ENCODE measurements at places on chromosomes 1 and 21. TPM values are rescaled to one million over a fixed set of nuclear protein-coding genes. Genes with fewer than 3 reads are reported as not detected.

The PTAFR gene
- total RNA-seq = 0.85 TPM

The FOXD2 gene
- total RNA-seq = not detected

The COL6A2 gene
- total RNA-seq = 114 TPM

The TMEM82 gene
- total RNA-seq = not detected

The MCOLN3 gene
- total RNA-seq = 0.61 TPM

The SLC9C2 gene
- not detected for total RNA-seq

The S100A14 gene
- not detected for total RNA-seq

The FOXD3 gene
- 0.61 TPM for total RNA-seq

The CITED4 gene
- total RNA-seq = 28.2 TPM

The SHE gene
- 5.0 TPM for total RNA-seq

DNA sequence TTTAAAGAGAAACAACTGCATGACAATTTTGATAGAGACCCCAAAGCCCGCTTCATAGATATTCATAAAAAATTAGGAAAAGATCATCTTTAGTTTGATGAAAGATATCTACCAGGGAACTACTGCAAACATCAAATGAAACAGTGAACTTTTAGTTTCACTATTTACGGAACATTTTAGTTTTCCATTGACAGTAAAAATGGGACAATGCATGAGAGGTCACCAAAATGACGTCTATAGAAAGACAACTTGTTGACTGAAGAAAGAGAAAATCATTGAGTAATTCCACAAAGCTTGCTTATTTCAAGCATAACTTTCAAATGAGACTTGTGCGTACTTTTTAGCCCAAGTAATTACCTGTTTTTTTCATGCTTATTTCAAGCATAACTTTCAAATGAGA, 411.4 kb downstream of the HLX start:
- H3K36me3 ChIP-seq = no peaks in the 10 kb centered on the region
- no peaks in the 10 kb centered on the region for H3K27me3 ChIP-seq

GRCh38 chr1:47722101-47722500, 275.1 kb downstream of the TRABD2B start:
- H3K27me3 ChIP-seq = peaks cover 27% of the 10 kb centered on the region
- H3K27ac ChIP-seq = no peak overlapping the region
- no peaks in the 10 kb centered on the region for H3K36me3 ChIP-seq
- no peak overlapping the region for H3K4me3 ChIP-seq
- DNase-seq = no peak

GRCh38 chr21:35465741-35466140, 416.6 kb upstream of the RUNX1 start:
- no peaks in the 10 kb centered on the region for H3K4me1 ChIP-seq
- H3K27ac ChIP-seq = no peak overlapping the region
- H3K27me3 ChIP-seq = no peaks in the 10 kb centered on the region
- no peaks in the 10 kb centered on the region for H3K36me3 ChIP-seq
- no peak for DNase-seq

DNA sequence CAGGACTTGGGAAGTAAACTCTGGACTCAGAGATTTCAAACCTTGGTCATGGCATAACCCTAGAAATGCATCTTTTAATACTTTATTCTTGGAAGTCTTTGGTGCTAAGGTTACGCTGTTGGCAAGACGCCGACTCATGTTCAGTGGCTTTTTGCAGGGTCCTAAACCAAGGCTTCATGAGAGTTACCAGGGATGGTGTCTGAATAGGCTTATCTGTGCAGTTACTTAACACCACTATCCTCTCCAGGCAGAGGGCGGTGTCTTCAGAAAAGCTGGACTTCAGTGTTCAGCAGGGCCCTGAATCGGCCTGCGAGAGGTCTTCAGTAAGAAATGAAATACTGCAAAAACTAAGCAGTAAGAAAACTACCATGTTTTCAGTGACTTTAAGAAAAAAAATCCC, 58.3 kb downstream of the SIM2 start:
- H3K4me3 ChIP-seq = no peak overlapping the region
- no peaks in the 10 kb centered on the region for H3K4me1 ChIP-seq
- no peaks in the 10 kb centered on the region for H3K27me3 ChIP-seq

DNA sequence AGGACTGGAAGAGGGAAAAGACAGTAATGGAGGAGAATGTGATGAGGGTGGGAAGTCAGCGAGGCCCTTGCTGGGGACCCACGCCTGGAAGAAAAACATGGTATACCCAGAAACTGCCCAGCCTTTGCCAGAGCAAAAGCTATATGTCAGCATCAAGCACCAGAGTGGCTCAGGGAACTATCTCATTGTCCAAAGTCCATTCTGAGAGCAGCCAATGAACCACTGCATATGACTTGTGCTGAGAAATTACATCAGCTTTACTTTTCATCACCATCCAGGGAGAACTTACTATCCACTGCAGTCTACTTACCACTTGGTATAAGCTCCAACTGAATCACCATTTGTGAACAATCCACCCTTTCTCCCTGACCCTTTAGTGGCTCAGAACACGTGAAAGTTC, 148.1 kb downstream of the TTLL7 start:
- H3K4me1 ChIP-seq = no peaks in the 10 kb centered on the region
- no peaks in the 10 kb centered on the region for H3K27me3 ChIP-seq
- no peak overlapping the region for H3K27ac ChIP-seq
- no peak overlapping the region for H3K4me3 ChIP-seq
- DNase-seq = no peak

- peaks cover 6% of the 10 kb centered on the region for H3K4me1 ChIP-seq
- H3K27me3 ChIP-seq = no peaks in the 10 kb centered on the region
- no peak overlapping the region for H3K4me3 ChIP-seq
- DNase-seq = no peak
- H3K36me3 ChIP-seq = no peaks in the 10 kb centered on the region
These were observed 54.4 kb downstream of the SLC9A1 start for GRCh38 chr1:27100335-27101053.

- no peak for DNase-seq
- no peak overlapping the region for H3K4me3 ChIP-seq
- no peaks in the 10 kb centered on the region for H3K4me1 ChIP-seq
- H3K36me3 ChIP-seq = no peaks in the 10 kb centered on the region
- H3K27me3 ChIP-seq = no peaks in the 10 kb centered on the region
These were observed 121.2 kb upstream of the PTGFR start for GRCh38 chr1:78369546-78369945.

DNA sequence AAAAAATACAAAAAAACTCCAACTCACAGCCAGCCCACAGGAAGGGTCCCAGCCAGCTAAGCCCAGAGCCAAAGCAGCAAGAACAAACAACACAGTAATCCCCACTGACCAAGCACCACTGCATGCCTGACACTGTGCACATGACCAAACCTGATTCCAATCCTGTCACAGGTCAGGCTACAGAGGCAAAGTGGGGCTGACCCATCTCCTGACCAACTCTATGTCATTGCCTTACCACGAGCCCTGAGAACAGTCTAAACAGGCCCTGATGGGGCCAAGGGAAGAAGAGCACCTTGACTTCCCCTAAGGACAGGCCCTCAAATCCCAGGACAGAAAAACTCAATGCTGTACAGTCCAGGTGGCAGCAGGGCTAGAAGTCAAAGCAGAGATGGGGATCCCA, 2.4 kb downstream of the LSS start:
- peaks cover 46% of the 10 kb centered on the region for H3K4me1 ChIP-seq
- peak overlapping the region; percentile 95 for H3K27ac ChIP-seq
- DNase-seq = peak; percentile 44
- peak overlapping the region; percentile 15 for H3K4me3 ChIP-seq

GRCh38 chr1:41851589-41851988, 67.1 kb downstream of the HIVEP3 start:
- peaks cover 7% of the 10 kb centered on the region for H3K4me1 ChIP-seq
- H3K36me3 ChIP-seq = no peaks in the 10 kb centered on the region
- H3K4me3 ChIP-seq = no peak overlapping the region

- DNase-seq = no peak
- H3K4me3 ChIP-seq = no peak overlapping the region
- no peaks in the 10 kb centered on the region for H3K4me1 ChIP-seq
- H3K27ac ChIP-seq = no peak overlapping the region
- no peaks in the 10 kb centered on the region for H3K27me3 ChIP-seq
These were observed 154.4 kb downstream of the OMA1 start for GRCh38 chr1:58392083-58392482.

- no peaks in the 10 kb centered on the region for H3K36me3 ChIP-seq
- DNase-seq = no peak
- no peaks in the 10 kb centered on the region for H3K4me1 ChIP-seq
- no peak overlapping the region for H3K27ac ChIP-seq
- H3K27me3 ChIP-seq = no peaks in the 10 kb centered on the region
These were observed 145.3 kb downstream of the NTNG1 start for GRCh38 chr1:107286125-107286524.

- no peaks in the 10 kb centered on the region for H3K36me3 ChIP-seq
- no peak for DNase-seq
- no peaks in the 10 kb centered on the region for H3K4me1 ChIP-seq
- no peak overlapping the region for H3K4me3 ChIP-seq
- peaks cover 3% of the 10 kb centered on the region for H3K27me3 ChIP-seq
- H3K27ac ChIP-seq = no peak overlapping the region
These were observed 18.6 kb downstream of the KRTAP10-1 start for GRCh38 chr21:44521301-44521927.

GRCh38 chr1:206032380-206033140, 8.9 kb upstream of the CTSE start:
- H3K4me3 ChIP-seq = no peak overlapping the region
- no peaks in the 10 kb centered on the region for H3K36me3 ChIP-seq
- no peak overlapping the region for H3K27ac ChIP-seq
- H3K4me1 ChIP-seq = no peaks in the 10 kb centered on the region

GRCh38 chr1:66532798-66533783, 862 bp upstream of the SGIP1 start:
- DNase-seq = peak; percentile 11
- H3K4me3 ChIP-seq = peak overlapping the region; percentile 49
- H3K27me3 ChIP-seq = peaks cover 10% of the 10 kb centered on the region
- peak overlapping the region; percentile 64 for H3K27ac ChIP-seq
- H3K36me3 ChIP-seq = no peaks in the 10 kb centered on the region
- no peaks in the 10 kb centered on the region for H3K4me1 ChIP-seq

- H3K36me3 ChIP-seq = no peaks in the 10 kb centered on the region
- H3K4me1 ChIP-seq = peaks cover 28% of the 10 kb centered on the region
- H3K27me3 ChIP-seq = no peaks in the 10 kb centered on the region
- DNase-seq = no peak
These were observed 13.5 kb downstream of the CYP4B1 start for GRCh38 chr1:46812065-46812963.

DNA sequence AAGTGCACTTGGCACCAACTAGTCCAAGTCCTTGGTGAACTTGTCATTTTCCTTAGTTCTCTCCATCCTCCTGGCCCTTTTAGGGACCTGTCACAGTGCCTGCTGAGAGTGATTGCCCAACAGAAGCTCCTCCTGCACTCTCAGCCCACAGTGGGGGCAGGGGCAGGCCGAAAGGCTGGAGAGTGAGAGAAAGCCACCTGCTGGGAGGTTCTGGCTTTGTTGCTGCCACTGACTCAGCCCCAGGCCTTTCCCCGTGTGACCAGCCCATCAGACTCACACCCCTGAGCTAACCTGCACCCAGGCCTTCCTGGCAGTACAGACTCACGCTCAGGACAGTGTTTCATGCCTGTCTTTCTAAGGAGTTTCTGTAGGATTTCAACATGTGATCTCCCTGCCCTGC, 17.1 kb upstream of the PROK1 start:
- H3K4me1 ChIP-seq = no peaks in the 10 kb centered on the region
- no peak overlapping the region for H3K27ac ChIP-seq
- H3K27me3 ChIP-seq = no peaks in the 10 kb centered on the region
- H3K36me3 ChIP-seq = no peaks in the 10 kb centered on the region
- no peak overlapping the region for H3K4me3 ChIP-seq

DNA sequence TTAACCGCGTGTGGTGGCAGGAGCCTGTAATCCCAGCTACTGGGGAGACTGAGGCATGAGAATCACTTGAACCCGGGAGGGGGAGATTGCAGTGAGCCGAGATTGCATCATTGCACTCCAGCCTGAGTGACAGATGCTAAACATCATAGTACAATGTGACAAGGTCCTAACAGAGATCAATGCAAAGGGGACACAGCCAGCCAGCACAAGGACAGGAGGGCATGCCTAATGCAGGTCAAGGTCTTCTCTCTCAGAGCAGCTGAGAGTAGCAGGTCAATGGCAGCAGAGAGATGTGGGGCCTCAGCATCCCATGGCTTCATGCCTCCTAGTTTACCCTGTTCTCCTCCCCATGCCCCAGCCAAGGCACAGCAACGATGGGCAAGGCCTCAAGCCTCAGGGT, 3.0 kb upstream of the SMIM11 start:
- H3K4me1 ChIP-seq = no peaks in the 10 kb centered on the region
- no peak overlapping the region for H3K4me3 ChIP-seq
- H3K27ac ChIP-seq = no peak overlapping the region
- H3K27me3 ChIP-seq = no peaks in the 10 kb centered on the region
- DNase-seq = no peak
- no peaks in the 10 kb centered on the region for H3K36me3 ChIP-seq

GRCh38 chr21:36079010-36079649, 9.3 kb downstream of the CBR1 start:
- no peaks in the 10 kb centered on the region for H3K27me3 ChIP-seq
- H3K36me3 ChIP-seq = no peaks in the 10 kb centered on the region
- H3K4me3 ChIP-seq = no peak overlapping the region
- DNase-seq = no peak
- H3K27ac ChIP-seq = no peak overlapping the region

DNA sequence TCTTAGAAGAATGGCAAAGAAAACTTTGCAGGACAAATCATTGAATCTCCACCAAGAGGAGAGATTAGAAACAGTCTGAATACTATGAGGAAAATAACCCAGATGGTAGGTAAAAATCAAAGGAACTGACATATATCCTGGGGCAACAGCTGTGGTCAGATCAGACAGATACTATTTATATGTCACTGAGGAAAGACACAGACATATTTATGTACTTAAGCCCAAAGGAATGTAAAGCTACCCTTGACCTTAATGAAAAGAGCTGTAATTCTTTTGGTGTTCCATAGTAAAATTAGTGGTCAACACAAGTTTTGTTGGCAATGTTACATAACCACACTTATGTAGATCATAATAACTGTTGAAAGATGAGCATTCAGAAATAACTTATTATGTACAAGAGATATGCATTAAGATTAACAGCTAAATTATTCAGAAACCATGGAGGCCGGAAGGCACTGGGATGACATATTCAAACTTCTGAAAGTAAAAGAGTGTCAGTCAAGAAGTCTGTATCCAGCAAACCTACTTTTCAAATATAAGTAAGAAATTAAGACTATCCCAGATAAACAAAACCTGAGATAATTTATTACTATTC, 166.1 kb upstream of the SAMSN1 start:
- DNase-seq = no peak
- H3K4me3 ChIP-seq = no peak overlapping the region
- no peaks in the 10 kb centered on the region for H3K27me3 ChIP-seq
- H3K4me1 ChIP-seq = no peaks in the 10 kb centered on the region
- H3K27ac ChIP-seq = no peak overlapping the region

GRCh38 chr21:41374867-41375533, 13.2 kb downstream of the MX2 start:
- H3K27ac ChIP-seq = no peak overlapping the region
- no peak for DNase-seq
- H3K4me1 ChIP-seq = no peaks in the 10 kb centered on the region
- no peaks in the 10 kb centered on the region for H3K27me3 ChIP-seq

DNA sequence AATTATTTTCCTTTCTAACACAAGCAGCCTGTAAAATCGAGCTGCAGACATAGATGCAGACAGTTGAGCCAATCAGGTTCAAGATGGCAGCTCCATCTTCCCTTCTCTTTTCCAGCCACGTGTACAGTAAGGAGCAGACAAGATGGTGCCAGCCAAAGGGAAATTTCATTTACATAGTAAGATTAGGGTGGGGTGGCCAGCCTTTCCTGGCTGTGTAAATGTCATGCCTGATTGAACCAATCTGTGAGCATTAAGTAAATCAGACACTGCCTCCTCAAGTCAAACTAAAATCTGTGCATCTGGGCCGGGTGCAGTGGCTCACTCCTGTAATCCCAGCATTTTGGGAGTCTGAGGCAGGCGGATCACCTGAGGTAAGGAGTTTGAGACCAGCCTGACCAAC, 60.2 kb downstream of the TBCE start:
- peaks cover 7% of the 10 kb centered on the region for H3K36me3 ChIP-seq
- no peak overlapping the region for H3K4me3 ChIP-seq

Data from gastrocnemius medialis (tissue), 4 donors.